ENCODE measurements at places on chromosomes 5 and 9.

- DNase-seq: no peak
These were observed 60.9 kb downstream of the YTHDC2 start for GRCh38 chr5:113574417-113574816.

- DNase-seq: no peak
These were observed 78.8 kb downstream of the GPR21 start for GRCh38 chr9:123112015-123112975.

DNA sequence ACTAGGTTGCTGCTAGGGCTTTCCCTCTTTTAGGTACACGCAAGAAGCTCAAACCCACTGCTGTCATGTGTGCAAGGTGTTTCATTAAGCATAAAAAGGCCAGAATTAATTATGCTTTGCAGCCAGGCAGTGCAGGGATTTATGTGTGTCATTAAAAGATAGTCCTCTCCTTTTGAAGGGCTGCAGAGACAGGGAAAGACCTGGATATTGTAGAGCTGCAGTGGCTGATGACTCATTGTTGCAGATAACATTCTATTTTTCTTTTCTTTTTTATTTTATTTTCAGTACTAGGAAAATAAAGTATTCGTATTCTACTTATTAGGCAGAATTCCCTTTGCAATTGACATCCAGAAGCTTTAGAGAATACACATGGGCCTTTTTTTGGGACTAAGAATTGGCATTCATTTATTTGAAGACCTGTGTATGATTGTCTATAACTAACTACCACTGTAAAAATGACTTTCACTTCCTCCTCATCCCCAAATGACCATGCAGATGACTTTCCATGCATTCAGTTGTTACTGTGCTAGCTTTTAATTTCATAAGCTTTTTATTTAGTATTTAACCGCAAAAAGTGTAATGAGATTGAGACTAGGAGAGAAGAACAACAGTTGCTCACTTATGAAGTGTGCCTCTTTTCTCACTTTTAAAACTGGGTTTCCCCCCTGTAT, 113.0 kb downstream of the PAM start:
- no peak for DNase-seq

- DNase-seq: no peak
These were observed 222.4 kb downstream of the MAPKAP1 start for GRCh38 chr9:125484350-125485282.

- DNase-seq: no peak
These were observed 8.7 kb downstream of the JADE2 start for GRCh38 chr5:134534058-134534725.
